ENCODE measurements at places on chromosomes 4 and X.

- no peak for DNase-seq
These were observed 14.8 kb downstream of the SUV39H1 start for GRCh38 chrX:48711162-48711928.

DNA sequence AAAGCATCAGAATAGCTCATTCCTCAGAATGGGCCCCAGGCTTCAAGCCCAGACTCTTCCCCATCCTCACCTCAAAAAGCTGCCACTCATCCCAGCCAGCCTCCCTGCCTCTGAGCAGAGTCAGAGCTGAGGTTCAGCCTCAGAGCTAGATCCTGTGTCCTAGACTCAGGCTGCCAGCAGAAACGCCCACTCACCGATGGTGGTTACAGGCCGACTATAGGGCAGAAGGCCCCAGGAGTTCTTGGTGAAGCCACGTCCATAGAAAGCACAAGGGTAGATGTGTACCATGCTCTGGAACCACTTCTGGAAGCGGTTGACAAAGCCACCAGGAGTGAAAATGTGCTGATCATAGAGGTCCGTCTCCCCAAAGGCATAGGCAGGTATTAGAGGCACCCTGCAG, 7.7 kb downstream of the AWAT2 start:
- DNase-seq = no peak

DNA sequence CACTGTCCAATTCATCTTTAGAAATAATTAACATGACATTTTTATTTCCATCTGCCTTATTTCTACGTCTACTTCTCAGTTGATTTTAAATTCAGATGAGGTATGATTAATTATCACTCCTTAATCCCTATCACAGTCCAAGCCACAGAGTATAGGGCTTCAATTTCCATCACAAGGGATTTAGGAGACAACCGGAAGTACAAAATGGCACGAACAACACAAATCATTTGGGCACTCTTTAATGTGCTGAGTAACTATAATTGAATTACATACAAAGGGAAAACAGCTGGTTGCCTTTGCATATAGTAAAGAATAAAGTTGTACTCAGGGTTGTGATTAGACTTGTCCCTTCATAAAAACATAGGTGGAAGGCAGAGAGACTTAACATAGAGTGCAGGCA, 290.4 kb upstream of the MAGEB16 start:
- DNase-seq = no peak

GRCh38 chr4:153788051-153788412, 851 bp downstream of the SFRP2 start:
- DNase-seq = no peak

DNA sequence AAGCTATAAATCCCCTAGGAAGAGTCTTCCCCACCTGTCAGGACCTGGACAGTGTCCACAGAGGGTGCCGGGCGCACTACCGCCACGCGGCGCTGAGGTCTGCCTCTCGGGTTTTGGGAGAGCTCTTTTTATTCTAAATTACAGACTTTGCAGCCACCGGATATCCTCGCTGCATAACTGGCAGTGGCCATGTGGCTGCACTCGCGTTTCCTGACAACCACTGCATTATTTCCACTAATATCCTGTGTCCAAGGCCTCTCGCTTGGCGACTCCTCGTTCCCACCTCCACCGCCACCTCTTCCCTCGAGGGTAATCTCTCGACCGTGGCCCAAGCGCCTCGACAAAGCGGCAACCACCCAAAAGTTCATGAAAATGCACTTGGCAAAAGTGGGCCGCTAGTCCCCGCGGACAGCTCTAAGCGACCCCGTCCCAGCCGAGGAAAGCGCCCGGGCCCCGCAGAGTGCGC, 512 bp upstream of the TMEM131L start:
- DNase-seq = no peak

GRCh38 chr4:85867271-85867670, 392.3 kb downstream of the ARHGAP24 start:
- no peak for DNase-seq

DNA sequence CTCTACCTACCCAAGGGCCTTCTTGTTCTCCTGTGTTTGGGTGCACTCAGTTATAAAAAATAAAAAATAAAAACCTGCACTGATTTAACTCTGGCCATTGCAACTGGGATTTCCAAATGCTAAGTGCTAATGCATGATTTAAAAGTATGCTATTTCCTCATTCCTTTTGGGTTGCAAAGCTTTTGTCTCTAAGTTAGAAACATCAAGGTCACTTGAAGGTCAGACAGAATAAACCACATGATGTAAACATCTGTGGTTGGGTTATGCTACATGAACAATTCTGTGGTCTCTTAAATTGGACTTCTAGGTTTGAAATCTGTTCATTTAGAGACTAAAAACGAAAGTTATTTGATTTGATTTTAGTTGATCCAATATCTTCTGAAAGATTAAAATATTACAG, 1547.4 kb upstream of the TENM3 start:
- no peak for DNase-seq

DNA sequence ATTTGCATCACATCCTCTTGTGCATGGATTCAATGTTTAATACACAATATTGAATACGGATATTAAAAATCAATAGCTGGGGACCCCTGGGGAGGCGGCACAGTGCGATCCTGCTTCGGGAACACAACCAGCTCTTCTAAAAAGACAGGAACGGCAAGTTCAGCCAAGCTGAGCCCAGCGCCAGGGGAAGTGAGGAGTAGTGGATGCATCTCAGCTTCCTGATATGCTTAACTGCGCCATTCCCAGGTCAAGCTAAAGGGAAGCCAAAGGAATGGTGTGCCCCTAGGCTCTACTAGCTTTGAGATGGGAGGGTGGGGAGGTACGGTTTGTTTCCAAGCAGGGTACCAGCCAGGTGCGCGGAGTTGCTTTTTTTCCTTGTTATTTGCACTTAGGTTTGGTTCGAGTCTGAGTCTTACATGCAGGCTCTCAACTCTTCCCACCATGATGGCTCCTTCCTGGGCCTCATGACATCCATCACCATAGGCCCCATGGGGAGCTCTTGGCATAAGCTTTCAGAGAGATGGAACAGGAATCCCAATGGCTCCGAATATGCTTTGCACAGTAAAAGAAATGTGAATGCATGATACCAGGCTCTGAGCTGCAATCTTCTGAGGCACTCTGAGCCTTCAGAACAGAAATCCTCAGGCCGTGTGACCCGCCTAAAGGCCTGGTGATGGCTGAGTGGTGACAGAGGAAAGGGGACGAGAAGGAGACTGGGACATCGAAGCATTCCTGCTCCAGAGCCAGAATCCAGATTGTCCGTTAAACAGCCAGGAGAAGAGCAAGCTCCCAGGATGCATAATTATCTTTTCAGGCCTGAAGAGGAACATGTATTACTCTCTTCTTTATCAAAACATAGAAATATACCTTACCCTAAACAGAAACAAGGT, 51.8 kb upstream of the BCOR start:
- no peak for DNase-seq

- no peak for DNase-seq
These were observed 405.3 kb downstream of the MID1IP1 start for GRCh38 chrX:39206399-39207145.

GRCh38 chr4:119271361-119272085, 50.4 kb downstream of the FABP2 start:
- DNase-seq = no peak

DNA sequence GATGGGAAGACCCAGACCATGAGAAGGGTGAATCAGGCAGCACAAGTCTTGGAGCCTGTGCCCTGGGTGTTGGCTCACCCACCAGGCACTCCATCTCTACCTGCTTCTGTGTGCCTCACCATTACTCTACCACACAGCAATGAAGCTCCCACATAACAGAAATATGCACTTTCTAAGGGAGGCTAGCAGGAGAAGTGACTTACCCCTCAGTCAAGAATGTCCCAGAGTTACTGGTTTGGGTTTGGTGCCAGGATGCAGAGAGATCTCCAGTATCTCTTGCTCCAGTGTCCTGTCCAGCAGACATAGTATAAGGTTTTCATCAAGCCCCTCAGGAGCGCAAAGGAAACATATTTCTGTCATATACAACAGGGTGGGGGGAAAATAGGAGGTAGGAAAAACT, 11.3 kb upstream of the RAB40A start:
- DNase-seq = no peak

GRCh38 chr4:1488831-1489638, 82.8 kb upstream of the NKX1-1 start:
- DNase-seq = no peak

DNA sequence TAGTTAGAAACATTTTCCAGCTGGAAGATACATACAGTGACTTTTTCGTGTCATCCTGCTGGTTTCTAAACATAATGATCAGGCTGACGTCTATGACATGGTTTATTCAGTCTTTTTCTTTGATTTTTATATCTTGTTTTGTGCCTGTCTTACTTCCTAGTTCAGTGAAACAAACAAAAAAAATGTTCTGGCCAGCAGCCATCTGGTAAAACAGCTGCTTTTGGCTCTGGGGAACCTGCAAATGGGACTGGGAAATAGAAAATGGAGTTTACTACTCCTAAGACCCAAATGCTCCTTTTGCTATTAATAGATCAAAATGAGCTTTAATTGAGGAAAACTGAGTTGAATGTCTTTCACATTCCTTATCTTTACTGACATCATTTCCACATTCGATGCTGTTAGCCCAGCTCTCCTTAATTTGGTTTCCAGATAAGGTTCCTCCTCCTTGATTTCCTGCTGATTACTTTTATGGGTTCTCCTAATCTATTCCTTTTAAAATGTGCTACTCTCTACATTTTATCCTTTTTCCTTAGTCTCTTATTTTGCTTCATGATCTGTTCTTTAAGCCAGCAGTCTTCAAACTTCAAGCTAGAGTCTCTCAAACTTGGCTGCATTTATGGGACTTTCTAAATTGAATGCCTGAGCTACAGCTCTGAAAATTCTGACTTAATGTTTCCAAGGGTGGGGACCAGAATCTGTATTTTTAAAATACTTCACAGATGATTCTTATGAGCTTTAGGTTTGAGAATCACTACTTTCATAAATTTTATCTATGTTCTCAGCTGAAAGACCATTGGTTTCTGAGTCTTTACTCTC, 499.5 kb downstream of the ANKRD50 start:
- no peak for DNase-seq
